ENCODE measurements at places on chromosomes 2 and 18.

- no peaks in the 10 kb centered on the region for H3K27me3 ChIP-seq
- DNase-seq = no peak
- no peaks in the 10 kb centered on the region for H3K36me3 ChIP-seq
- peaks cover 9% of the 10 kb centered on the region for H3K4me1 ChIP-seq
- no peak overlapping the region for H3K27ac ChIP-seq
Observed at GRCh38 chr2:226981791-226982326, 146.0 kb downstream of the RHBDD1 start.

DNA sequence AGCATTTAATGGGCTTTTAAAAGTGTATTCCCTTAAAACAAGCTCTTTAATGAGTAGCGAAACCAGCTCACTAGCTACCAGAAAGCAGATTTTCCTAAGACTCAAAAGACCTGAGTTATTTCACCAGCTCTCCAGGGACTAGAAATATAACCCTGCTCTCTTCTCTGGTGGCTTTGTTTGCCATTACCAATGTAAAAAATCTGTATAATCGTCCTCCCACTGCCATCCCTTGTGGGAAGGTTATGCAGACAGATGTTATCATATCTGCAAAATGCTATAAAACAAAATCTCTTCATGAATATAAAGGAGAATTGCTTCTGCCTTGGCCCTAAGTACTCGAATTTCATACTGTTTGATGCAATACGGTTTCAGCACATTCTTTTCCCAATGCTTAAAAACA is 335.2 kb downstream of the NUP35 start:
- no peaks in the 10 kb centered on the region for H3K27me3 ChIP-seq
- H3K4me1 ChIP-seq = no peaks in the 10 kb centered on the region
- no peak overlapping the region for H3K27ac ChIP-seq
- H3K36me3 ChIP-seq = no peaks in the 10 kb centered on the region

GRCh38 chr2:228224410-228224809 is 42.9 kb upstream of the SPHKAP start:
- no peak for DNase-seq
- no peaks in the 10 kb centered on the region for H3K36me3 ChIP-seq
- H3K27ac ChIP-seq = no peak overlapping the region
- no peaks in the 10 kb centered on the region for H3K4me1 ChIP-seq
- H3K4me3 ChIP-seq = no peak overlapping the region

GRCh38 chr2:167954495-167954894 is 292.9 kb downstream of the STK39 start:
- DNase-seq = no peak
- H3K4me1 ChIP-seq = no peaks in the 10 kb centered on the region
- H3K27ac ChIP-seq = no peak overlapping the region
- no peaks in the 10 kb centered on the region for H3K36me3 ChIP-seq

DNA sequence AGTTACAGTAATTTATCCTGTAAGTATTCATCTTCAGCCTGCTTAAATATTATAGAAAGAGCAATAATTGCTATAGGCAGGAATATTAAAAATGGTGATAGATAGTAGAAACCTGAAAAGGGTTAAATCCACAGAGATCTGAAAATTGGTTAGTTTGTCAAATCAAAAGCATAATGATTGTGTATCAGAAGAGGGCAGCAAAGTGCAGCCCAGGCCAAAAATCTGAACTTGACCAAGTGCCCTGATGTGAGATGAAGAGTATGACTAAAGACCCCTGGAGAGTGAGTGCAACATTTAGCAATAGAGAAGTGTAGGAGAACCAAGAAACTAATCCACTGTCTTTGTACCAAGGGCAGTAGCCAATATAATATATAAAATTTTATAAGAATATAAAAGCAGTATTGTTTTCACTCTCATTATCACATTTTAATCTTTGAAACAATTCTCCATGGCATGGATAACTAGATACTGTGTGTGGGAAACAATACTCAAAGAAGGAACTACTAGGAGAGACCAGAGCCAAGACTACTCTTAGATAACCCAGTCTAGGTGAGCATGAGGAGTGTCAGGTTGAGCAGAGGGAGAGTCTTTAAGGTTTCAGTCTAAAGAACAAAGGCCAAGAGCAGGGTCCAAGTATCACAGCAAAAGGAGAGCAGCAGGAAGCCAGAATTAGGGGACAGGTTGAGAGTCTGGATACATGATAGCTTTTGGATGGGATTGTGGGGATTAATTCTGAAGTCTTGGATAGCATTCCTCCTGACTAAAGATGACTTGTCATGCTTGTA is 148.7 kb downstream of the CALCRL start:
- no peak overlapping the region for H3K4me3 ChIP-seq
- peaks cover 5% of the 10 kb centered on the region for H3K4me1 ChIP-seq
- H3K36me3 ChIP-seq = no peaks in the 10 kb centered on the region
- no peak overlapping the region for H3K27ac ChIP-seq
- DNase-seq = no peak
